CD8-positive, alpha-beta memory T cell (primary cell): ENCODE measurements at places on chromosomes 2 and 18. TPM values are rescaled to one million over a fixed set of nuclear protein-coding genes. Genes with fewer than 3 reads are reported as not detected.

- no peak for DNase-seq
Measured at GRCh38 chr2:9460441-9461017, 13.8 kb upstream of the IAH1 start.

DNA sequence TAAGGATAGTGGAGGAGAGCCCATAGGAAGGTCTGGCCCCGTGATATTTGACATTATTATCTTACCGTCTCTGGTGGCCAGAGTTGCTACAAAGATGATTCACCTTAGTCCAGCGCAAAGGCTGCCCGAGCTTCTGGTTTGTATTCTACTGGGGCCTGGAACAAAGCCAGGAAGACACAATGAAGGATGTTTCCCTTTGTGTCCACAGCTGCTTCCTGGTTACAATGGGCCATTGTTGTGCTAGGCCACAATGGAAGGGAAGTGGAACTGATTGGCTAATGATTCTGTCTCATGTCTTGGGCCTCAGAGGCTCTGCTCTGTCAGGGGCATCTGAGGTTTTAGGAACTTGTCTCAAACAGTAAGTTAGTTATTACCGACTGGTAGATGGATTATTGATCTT is 132.2 kb downstream of the TDRD15 start:
- DNase-seq: no peak

GRCh38 chr18:60411715-60412114 is 39.1 kb upstream of the MC4R start:
- no peak for DNase-seq

DNA sequence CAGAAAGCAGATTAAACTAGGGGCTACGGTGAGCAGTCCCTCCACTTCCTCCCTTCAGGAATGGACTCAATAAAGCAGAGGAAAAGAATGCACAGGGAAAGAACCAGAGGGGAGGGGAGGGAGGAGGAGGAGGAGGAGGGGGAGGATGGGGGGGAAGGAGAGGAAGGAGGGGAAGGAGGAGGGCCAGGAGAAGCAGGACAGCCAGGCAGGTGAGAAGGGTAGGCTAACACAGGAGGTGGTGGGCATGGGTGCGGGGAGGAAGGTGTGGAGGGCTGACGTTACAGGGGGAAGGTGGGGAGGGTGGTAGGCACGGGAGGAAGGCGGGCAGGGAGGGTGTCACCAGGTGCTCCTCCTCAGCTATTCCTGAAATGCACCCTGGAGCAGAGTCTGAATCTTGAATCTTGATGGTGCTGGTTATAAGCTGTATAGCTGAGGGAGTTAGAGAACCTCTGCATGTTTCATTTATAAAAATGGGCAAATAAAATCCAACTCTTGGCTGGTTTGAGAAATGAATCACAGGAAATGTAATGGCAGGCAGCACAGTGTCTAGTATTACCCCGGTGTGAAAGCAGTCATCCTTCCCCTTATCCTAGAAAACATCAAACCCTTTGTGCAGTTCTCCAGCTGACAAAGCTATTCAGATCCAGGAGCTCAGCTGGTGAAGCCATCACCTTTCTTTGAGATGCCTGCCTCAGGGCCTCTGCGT is 3.4 kb downstream of the TMEM18 start:
- DNase-seq: no peak

- DNase-seq: no peak
Measured at GRCh38 chr2:25794544-25795276, 83.6 kb downstream of the ASXL2 start.

DNA sequence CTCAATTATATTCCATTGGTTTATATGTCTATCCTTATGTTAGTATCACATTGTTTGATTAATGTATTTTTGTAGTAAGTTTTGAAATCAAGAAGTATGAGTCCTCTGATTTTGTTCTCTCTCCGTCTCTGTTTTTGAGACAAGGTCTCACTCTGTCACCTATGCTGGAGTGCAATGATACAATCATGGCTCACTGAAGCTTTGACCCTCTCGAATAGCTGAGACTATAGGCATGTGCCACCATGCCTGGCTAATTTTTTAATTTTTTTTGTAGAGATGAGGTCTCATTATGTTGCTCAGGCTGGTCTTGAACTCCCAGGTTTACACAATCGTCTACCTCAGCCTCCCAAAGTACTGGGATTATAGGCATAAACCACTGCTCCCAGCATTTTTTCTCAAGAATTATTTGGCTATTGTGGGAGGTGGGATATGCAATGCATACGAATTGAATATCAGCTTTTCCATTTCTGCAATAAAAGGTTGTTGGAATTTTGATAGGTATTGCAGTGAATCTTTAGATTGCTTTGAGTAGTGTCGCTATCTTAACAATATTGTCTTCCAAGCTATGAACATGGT is 17.7 kb upstream of the GORASP2 start:
- no peak for DNase-seq

DNA sequence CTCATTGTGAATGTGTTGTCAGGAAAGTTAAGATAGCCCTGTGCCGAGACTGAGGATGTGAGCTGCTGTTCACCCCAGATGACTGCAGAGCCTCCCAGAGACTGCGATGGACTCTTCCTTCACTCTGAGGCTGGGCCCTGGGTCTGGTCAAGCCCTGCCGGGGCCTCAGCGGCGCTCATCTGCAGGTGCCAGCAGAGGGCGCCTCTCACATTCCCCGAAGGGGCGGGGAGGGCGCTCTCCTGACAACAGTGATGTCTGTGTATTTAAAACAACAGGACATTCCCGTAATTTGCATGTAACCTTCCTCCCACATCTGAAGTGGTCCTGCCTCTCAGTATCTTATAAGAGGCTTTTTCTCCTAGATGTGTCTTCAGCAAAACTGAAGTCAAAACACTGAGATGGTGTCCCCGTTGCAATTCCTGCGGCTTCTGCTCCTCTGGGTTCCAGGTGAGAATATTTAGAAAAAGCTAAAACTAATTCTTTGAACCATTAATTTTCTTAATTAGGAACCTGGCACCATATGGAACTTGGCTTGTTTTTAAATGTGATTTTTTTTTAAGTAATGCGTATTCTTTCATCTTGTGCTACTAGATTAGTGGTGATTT is 1377.9 kb downstream of the RPIA start:
- no peak for DNase-seq

DNA sequence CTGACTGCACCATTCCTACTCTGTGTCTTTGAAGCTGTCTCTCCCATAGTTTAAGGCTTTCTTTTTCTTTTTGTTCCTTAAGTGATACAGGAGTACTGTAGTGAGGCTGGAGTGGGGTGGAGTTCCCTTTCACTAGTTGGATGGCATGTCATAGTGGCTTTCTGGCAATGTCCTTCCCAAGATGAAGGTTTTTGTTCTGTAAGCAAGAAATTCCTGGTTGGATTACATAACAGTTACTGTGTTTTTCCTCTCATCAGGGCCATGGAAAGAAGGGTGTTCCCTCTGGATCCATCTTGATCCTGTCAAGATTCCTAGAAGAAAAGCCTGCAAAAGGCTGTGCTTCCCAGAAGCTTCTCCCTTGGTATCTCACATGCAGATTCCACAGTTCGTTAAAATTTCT is 84.2 kb downstream of the ACKR3 start:
- no peak for DNase-seq

DNA sequence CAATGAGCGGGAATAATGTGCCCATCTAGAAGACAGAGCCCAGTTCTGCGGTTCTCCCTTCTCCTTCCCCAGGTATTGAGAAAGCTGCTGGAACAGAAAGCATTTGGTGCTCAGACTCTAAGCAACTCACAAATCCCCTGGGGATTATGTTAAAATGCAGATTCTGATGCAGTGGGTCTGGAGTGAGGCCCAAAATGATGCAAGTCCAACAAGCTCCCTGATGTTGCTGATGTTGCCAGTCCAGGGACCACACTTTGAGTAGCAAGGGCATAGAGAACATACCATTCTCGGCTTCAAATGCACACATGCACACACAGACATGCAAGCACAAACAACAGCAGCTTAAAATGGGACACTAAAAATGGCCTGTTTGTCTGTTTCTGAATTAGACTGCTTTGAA is 274.8 kb upstream of the NCKAP5 start:
- DNase-seq: no peak

DNA sequence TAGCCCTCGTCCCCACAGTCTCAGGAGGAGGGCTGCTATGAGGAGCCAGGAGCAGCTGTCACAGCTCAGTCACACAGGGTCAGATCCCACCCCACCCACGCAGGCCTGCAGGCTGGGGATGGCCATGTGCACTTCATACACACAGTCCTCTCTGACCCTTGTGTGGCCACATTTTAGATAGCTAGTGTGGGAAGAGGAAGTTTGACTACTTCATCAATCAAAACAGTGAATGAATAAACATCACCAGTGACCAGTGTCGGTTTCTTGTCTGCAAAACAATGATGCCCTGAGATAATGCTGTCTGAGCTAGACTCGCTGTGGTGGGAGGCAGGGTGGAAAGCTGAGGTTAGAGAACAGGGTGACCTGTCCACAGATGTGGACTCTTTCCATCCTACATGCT is 107.1 kb downstream of the PIEZO2 start:
- no peak for DNase-seq

- no peak for DNase-seq
Measured at GRCh38 chr2:59961746-59962145, 591.7 kb downstream of the BCL11A start.

Gene UGT1A8
- total RNA-seq: not detected
